ENCODE measurements at places on chromosomes 3 and 15. TPM values are rescaled to one million over a fixed set of nuclear protein-coding genes. Genes with fewer than 3 reads are reported as not detected.

SCN11A gene
- total RNA-seq = not detected

DNA sequence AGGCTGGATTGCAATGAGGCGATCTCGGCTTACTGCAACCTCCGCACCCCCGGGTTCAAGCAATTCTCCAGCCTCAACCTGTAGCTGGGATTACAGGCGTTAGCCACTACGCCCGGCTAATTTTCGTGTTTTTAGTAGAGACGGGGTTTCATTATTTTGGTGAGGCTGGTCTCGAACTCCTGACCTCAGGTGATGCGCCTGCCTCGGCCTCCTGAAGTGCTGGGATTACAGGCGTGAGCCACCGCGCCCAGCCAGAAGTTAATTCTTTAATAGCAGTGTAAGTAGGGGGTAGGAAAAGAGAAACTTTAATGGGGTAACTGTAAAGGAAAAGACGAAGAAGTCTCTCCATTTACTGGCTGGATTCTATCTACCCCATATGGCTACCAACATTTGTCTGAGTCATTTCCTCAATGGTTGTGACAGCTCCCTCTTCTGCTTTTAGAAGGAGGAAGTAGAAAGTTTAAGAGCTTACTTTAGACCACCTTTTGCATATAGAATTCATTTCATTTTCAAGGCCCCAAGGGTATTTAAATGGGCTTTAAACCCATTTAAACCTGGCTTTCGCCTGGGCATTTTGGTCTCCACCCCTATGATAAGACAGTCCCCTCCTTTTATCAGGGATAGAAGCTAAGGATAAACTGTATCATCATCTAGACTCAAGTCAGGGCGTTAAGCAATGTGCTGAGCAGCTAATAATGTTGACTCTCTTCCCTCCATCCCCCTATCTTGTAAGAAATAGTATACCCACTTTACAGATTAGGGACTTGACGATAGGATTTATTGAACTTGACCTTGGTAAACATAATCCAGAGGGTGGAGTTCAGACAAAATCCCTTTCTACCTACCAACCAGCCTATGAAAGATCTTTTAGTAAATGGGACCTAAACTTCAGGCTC is 1.1 kb upstream of the CDV3 start:
- peak; percentile 39 for DNase-seq
- no peaks in the 10 kb centered on the region for H3K27me3 ChIP-seq
- H3K4me1 ChIP-seq = peaks cover 14% of the 10 kb centered on the region
- H3K4me3 ChIP-seq = peak overlapping the region; percentile 62

- no peaks in the 10 kb centered on the region for H3K4me1 ChIP-seq
- no peak overlapping the region for H3K4me3 ChIP-seq
- peaks cover 7% of the 10 kb centered on the region for H3K27me3 ChIP-seq
- H3K36me3 ChIP-seq = no peaks in the 10 kb centered on the region
- no peak for DNase-seq
- H3K27ac ChIP-seq = no peak overlapping the region
Measured at GRCh38 chr3:193214445-193214844, 26.6 kb upstream of the PLAAT1 start.

DNA sequence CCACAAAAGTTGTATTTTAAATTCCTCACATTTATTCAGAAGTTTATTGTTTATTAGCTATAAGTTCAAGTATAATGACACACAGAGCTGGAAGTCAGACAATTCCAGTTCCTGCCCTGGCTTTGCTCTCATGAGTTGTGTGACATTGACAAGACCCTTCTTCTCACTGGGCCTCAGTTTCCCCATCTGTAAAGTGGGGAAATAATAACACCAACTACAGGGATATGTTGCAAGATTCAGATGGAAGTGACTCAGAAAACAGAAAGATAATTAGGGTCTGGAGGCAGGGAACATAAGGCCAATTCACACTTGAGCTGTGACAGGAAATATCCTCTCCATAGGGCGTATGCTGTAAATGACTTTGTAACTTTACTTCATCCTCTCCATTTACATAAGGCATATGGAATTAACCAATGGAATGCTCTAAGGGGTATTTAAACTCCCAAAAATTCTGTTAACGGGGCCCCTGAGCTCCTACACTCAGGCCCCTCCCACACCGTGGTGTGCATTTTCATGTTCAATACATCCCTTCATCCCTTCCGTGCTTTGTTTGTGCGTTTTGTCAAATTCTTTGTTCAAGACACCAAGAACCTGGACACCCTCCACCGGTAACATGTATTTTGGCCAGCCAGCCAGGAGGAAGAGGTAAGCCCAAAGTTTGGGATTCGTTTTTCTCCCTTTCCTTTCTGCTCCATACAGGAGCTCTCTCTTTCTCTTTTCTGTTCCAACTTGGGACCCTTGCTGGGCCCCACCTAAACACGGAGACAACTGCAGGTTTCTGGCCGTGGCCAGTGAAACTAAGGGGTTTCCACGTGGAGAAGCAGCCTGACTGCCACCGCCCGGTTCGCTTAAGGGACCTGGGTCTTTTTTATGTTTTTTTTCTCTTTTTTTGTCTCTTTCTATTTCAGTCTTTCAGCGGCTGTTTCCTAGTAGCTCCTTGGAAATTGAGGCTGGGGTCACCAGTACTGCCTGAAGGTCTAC is 16.9 kb downstream of the CYP11A1 start:
- H3K4me1 ChIP-seq = no peaks in the 10 kb centered on the region
- H3K4me3 ChIP-seq = no peak overlapping the region
- H3K27me3 ChIP-seq = no peaks in the 10 kb centered on the region
- peak; percentile 45 for DNase-seq
- H3K27ac ChIP-seq = no peak overlapping the region
- H3K36me3 ChIP-seq = no peaks in the 10 kb centered on the region

DNA sequence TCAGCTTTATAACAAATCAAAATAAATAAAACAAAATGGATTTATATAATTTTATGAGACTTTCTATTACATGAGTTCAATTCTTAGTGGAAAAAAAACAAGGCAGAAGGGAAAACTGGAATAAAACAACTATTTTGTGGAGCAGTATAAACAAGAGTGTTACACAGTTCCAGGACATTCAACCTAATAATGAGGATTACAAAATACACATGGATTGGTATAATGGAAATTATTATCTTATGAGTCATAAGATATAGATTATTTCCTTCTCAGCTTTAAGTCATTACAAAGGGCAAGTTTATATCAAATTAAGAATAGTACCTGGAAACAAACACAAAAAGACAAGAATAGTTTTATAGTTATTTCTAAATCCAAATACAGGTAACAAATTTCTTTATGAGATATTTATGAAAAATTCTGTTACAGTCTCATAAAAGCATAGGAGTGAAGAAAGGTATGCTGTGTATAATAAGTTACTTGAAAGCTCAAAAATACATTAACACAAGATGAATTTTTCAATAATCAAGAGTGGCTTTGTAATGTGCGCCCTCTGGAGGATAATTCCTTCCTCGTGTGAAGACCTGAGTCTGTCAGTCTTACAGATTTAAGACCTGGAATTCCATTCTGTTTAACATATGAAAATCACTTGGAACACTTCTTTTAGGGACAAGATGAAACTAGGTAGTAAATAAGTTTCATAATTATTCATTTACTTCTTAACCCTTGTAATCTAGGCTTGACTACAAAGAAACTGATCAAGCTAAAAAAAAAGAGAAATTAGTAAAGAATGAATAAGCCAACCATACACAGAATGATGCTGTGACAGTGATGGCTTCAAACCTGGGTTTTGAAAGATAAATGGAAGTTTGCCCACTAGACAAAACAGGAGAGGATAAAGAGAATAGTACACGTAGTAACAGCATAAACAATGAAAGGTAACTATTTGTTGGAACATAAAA is 9.5 kb downstream of the COPS2 start:
- peaks cover 31% of the 10 kb centered on the region for H3K4me1 ChIP-seq
- peak; percentile 71 for DNase-seq
- H3K36me3 ChIP-seq = peaks cover 34% of the 10 kb centered on the region
- no peak overlapping the region for H3K4me3 ChIP-seq

Data from A673 (cell line).